ENCODE measurements at places on chromosomes 1 and 21.
A peak's percentile ranks its signal among the peaks of the same experiment; 100 is the strongest.

- DNase-seq = peak; percentile 34
Observed at GRCh38 chr1:64482720-64483119, 12.8 kb downstream of the CACHD1 start.

GRCh38 chr1:172003766-172004530 lies 162.7 kb downstream of the DNM3 start:
- peak; percentile 69 for DNase-seq

DNA sequence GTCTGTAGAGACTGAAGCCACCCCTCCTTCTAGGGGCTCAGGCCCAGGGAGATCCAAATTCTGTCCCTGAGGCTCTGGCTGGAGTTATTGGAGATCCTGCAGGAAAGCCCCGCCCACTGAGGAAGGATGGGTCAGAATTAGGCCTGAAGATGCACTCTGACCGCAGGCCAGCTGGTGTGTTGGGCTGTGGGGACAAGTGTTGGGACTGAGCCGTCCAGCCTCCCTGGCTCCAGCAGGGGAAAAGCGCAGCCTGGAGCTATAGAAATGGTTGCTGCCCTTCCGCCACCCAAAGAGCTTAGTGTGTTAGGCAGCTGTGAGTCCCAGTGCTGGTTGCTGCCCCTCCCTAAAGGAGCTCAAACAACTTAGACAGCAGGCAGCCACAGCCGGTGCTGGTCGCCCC lies 33.0 kb upstream of the PRRX1 start:
- DNase-seq = no peak

GRCh38 chr1:206900149-206900548 lies 2.9 kb downstream of the IL24 start:
- no peak for DNase-seq

DNA sequence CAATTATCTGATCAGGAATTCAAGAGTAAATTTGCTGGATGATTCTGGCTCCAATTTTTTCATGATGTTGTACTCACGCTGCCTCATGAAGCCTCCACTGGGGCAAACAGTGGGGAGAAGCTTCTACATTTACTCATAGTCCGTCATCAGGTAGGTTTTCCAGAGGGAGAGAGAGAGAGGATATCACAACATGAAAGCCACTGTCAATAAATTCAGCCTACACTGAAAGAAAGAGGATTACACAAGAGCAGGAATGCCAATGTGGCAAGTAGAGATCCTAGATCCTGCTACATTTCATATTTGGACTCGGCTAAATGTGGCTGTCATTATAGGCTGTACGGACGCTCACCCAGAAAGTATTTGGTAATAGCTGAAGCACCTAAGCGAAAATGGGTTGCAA lies 819.9 kb downstream of the BRINP3 start:
- peak; percentile 61 for DNase-seq

GRCh38 chr21:26936641-26937040 lies 30.2 kb downstream of the ADAMTS5 start:
- DNase-seq = no peak

DNA sequence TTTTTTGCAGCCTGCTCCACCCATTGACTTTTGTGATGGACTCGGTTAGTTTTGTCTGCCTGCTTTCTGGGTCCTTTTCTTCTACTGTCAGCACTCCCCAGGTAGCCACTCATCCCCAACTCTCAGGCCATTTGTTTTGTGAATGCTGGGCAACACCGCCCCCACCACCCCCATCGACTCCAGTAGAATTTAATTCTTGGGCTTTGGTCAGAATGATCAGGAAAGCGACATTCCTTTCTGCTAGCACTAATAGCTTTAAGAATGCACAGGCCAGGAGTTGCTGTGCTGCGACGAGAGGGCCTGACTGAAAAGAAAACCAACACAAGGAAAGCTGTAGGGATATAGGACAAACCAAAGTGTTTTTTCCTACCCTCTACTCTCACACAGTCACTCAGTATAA lies 144.4 kb downstream of the CDC7 start:
- peak; percentile 45 for DNase-seq

DNA sequence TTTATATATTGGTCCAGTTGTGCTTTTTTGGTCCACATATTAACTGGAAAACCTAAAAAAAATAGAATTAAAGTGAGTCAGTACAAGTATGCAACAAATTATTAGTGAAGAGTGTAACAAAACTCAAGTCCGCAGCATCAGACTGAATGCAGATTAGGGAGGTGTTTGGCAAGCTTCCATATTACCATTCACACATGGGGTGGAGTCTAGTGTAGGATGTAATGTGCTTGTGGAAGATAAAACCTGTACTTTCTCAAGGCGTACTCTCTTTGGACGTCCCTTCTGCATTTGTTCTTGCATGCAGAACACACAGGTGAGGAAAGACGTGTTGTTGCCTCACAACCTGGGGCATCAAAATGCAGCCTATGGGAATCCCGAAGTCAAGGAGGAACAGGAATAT lies 668.7 kb downstream of the MRPL39 start:
- DNase-seq = no peak

DNA sequence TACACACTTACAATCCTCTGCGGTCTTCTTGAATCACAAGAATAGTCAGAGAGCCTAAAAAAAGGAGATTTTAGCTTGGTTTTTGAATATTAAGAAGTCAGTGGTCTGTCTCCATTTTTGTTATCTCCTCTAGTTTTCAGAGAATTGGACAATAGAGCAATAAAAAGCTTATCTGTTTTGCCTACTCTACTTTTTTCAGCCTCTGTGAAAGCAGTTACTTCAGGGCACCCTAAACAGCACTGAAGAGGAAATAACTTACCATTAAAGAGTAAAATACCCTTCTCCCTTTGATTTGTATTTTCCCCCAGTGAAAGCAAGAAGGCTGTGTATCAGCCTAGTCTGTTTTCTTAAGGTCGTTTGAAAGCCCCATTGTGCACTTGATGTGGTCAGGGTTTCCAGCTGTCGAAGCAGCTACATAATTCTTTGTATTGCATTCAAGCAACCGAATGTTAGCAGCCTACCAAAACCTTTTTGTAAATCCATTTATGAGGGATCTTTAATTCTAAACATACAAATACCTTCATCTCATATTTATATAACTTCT lies 1.0 kb downstream of the NTMT2 start:
- peak; percentile 23 for DNase-seq

DNA sequence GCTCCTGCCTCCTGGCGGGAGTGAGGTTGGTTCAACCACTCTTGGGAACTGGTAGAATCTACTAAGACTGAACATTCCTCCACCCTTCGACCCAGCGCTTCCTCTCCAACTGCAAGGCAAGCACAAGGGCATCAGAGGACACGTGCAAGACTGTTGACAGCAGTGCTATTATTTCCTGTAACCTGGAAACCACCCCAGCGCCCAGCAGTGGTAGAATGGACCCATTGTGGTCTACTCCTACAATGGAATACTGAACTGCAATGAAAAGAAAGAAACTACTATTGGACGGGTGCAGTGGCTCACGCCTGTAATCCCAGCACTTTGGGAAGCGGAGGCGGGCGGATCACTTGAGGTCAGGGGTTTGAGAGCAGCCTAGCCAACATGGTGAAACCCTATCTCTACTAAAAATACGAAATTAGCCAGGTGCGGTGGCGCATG lies 33.0 kb upstream of the TARDBP start:
- no peak for DNase-seq

GRCh38 chr1:169107603-169108208 lies 1.2 kb downstream of the ATP1B1 start:
- peak; percentile 39 for DNase-seq

- DNase-seq = no peak
Observed at GRCh38 chr1:176701151-176701866, 238.3 kb downstream of the PAPPA2 start.

GRCh38 chr1:232905331-232906034 lies 44.9 kb upstream of the NTPCR start:
- peak; percentile 16 for DNase-seq

DNA sequence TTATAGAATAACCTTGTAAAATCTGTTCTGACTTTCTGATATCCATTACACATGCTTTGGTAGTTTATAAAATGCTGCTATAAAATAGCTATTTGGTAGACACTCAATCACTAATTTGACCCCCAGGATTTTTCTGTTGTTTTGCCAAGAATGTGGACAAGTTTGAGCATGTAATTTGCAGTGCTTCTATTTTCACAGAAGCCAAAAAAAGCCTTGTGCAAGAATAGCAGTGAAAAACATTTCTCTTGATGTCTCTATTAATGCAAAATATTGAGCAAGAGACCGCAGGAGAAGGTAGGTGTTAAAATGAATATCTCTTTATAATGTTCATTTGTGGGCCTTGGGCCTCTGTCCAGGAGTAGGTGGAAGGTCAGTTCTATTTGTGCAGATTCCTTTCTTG lies 22.5 kb downstream of the MAP3K7CL start:
- DNase-seq = peak; percentile 65

- no peak for DNase-seq
Observed at GRCh38 chr1:91591175-91591974, 90.7 kb downstream of the CDC7 start.

DNA sequence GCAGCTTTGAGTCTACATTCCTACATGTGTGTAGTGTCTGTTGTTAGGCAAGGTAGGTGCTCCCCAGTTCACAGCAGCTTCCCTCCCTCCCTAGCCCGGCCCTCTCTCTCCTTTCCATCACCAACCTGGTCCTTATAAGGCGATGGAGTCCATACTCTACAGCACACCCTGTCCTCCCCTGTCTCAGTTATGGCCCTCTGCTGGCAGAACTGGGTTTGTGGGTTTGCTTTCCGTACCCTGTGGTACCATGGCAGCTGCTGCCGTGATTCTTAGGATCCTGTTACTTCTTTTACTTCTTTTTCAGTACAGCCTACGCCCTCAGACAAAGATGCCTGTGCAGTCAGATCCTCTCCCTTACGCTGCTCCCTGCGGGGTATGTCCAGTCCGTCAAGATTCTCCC lies 31.7 kb downstream of the AK5 start:
- DNase-seq = no peak

DNA sequence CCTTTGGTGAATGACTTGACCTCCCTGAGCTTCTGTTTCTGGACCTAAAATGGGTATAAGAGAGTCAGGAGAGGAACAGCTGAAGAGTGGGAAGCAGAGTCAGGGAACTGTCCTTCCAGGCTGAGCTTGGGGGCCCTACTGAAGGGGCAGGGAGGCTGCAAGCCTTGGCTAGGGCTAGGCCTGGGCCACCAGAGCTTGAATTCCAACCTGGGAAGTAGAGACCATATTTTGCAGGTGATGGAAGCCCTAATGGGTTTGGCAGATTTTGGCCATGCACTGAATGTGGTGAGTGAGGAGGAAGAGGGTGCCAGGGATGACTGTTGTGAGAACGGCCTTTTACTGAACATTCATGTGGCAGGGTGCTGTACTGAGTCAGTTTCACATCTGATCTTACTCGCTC lies 69.4 kb upstream of the KLHDC7A start:
- DNase-seq = no peak

GRCh38 chr1:23420778-23421177 lies 3.8 kb downstream of the TCEA3 start:
- no peak for DNase-seq

DNA sequence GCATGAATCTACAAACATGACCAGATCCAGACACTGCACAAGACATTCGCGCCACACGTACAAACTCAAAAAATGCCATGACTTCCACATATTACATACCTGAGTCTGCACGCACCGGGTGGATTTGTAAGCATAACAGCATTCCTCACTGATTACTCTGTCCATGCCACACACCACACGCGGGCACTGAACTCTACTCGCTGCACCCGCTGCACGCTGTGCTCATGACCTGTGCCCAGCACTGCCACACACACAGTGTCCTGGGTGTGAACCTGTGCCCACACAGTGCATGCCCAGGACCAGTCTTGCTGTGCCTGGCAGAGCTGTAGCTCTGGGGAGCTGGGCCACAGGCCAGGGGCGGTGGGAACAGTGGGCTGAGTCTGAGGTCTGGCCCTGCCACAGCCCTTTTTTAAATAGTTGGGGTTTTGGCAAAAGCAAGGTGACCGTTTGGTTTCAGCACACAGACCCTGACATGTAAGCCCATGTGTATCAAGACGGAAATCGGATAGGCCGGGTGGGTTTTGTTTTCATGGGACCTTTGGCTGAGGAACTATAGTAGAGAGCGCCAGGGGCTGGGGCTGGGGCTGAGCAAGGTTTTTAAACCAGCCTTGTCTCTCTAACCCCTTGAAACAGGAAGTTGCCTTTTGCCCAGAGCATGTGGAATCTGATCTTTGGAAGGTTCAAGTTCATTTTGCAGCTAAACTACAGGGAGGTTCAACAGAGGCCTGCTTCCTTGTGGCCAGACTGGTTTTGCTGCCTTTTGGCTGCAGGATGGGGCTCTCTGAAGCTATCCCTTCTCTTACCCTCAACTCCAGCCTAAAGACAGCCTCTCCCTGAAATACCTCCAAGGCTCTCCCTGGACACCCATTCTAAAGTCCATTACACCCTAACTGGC lies 12.3 kb upstream of the GOLT1A start:
- peak; percentile 18 for DNase-seq

- peak; percentile 86 for DNase-seq
Observed at GRCh38 chr1:228500901-228501871, 14.0 kb downstream of the RNF187 start.

- DNase-seq = peak; percentile 78
Observed at GRCh38 chr1:157274698-157275534, 136.7 kb upstream of the ETV3 start.

- DNase-seq = peak; percentile 61
Observed at GRCh38 chr21:37071561-37072273, 1.2 kb downstream of the PIGP start.

DNA sequence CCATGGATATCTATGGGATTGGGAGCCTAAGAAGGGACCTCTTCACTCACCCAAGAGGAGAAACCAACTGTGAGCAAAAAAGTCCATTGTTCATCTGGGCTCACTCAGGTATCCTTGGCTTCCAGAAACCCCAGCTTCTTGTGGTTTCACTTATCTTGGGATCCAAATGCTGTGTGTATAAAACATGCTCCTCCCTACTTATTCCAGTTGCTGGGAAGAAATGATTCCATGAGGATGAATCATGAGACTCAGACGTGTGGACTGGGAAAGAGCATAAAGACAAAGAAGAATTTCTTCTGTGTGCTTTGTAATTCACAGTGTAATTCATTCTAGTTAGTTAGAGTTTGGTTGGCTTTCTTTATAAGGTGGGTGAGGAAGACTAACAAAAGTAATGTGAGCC lies 283.7 kb downstream of the ZNF648 start:
- DNase-seq = peak; percentile 20

DNA sequence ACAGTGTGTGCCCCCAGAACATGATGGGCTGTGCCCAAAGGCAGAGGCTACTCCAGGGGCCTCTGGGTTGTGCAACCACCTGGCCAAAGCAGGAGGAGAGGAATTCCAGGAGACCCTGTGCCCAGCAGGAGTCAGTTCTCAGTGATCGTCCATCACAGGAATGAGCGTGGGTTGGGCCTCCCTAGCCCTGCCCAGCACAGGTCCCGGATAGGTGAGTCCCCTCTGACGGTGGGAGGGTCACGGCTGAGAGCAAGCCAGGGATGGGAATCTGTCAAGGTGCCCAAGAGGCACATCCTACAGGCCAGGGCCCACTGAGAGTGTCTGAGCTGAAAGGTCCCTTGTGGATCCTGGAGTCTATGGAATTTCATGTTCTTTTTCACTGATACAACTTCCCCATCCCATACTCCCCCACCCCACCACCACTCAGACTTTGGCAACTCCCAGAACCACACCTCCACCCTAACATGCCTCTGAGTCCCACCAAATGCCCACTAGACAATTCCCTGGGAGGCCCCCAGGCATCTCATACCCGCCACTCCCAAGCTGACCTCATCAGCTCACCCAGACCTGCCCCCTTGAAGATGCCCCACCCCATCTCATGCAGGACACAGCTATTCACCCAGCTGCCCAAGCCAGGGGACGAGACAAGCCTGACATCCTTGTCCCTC lies 3.1 kb downstream of the GJB4 start:
- no peak for DNase-seq
